ENCODE measurements at places on chromosomes 1 and 21. TPM values are rescaled to one million over a fixed set of nuclear protein-coding genes. Genes with fewer than 3 reads are reported as not detected.

Gene PCSK9
- total RNA-seq = 0.13 TPM

GRCh38 chr1:106722466-106722865, 334.0 kb upstream of the PRMT6 start:
- H3K27me3 ChIP-seq = no peaks in the 10 kb centered on the region
- H3K4me1 ChIP-seq = no peaks in the 10 kb centered on the region
- H3K36me3 ChIP-seq = no peaks in the 10 kb centered on the region
- no peak for DNase-seq

GRCh38 chr1:68121536-68121935, 71.1 kb upstream of the DIRAS3 start:
- no peaks in the 10 kb centered on the region for H3K4me1 ChIP-seq
- H3K36me3 ChIP-seq = peaks cover 5% of the 10 kb centered on the region
- H3K27me3 ChIP-seq = no peaks in the 10 kb centered on the region
- H3K4me3 ChIP-seq = no peak overlapping the region
- H3K27ac ChIP-seq = no peak overlapping the region

DNA sequence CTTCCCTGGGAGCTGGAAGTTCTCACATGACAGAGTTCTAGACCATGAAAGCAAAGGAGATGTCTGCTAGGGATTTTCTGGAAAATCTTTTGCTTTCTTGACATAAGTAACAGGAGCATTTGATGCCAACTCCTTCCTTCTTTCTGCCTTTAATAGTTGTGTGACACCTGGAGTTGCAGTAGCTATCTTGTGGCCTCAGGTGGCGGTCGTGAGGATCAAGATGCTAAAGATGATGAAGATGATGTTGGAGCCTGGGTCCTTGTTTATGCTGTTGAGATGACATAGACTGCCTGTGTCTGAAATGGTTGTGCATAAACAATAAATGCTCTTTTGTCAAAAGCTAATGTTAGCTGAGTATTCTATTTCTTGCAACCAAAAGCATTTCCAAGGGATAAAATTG, 32.7 kb upstream of the KIRREL1 start:
- H3K27ac ChIP-seq = no peak overlapping the region
- H3K4me1 ChIP-seq = no peaks in the 10 kb centered on the region
- DNase-seq = no peak
- no peaks in the 10 kb centered on the region for H3K27me3 ChIP-seq
- no peaks in the 10 kb centered on the region for H3K36me3 ChIP-seq
- H3K4me3 ChIP-seq = no peak overlapping the region

GRCh38 chr21:25126564-25126963, 480.7 kb downstream of the MRPL39 start:
- H3K4me1 ChIP-seq = no peaks in the 10 kb centered on the region
- H3K27me3 ChIP-seq = no peaks in the 10 kb centered on the region
- H3K36me3 ChIP-seq = no peaks in the 10 kb centered on the region
- no peak overlapping the region for H3K4me3 ChIP-seq
- H3K27ac ChIP-seq = no peak overlapping the region

Data from aorta (tissue), 5 donors.